ENCODE measurements at places on chromosomes 6 and 20.
A peak's percentile ranks its signal among the peaks of the same experiment; 100 is the strongest.

DNA sequence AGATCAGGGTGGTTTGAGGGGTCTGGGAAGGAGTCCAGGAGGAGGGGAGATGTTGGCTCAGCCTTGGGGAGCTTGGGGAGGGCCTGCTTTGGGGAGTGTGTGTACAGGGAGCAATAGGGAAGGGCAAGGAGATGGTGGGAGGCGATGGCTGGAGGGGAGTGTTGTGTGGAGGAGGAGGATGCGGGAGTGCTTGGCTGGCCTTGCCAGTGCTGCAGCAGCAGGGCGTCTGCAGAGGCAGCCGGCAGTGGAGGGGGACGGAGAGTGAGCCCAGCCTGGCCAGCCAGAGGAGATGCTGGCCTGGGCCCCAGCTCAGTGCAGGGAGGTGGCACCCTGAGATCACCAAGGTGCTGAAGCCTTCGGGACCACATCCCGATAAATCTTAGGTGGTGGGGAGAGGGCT is 3.9 kb downstream of the IP6K3 start:
- DNase-seq: no peak

DNA sequence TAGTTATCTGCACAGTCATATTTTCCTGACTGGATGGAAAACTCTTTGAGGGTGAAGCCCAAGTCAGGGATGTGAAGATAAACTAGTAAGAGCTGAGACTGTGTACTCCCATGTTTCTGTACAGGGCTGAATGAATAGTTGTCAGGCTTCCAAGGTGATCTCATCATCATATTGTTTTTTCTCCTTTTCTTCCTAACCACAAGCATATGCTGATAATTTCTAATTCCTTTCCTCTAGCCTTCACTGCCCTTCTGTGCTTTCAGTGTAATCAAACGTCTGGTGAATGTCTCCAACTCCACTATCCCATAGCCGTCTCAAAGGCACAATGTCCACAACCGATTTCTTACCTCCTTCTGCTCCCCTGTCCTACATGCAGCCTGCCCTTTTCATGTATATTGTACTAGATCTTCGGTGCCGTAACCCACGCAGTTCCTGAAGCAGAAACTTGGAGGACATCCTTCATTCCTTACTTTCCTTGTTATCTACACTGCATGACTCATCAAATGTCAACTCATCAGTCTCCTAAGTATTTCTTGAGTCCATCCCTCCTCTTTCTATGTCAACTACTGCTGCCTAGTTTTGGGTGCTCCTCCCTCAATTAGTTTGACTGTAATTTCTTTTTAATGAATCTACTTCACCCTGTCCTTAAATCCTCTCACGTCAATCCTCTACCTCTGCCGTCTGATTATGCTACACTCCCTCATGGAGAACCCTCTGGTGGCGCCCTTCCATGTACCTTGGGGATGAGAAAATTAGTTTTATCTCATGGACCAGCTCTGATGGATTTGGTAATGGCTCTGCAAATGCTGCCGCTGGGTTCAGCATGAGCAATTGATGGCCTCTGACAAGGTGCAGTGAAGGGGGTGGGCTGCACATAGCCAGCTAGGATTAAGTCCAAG is 21.9 kb downstream of the NCOA7 start:
- no peak for DNase-seq

DNA sequence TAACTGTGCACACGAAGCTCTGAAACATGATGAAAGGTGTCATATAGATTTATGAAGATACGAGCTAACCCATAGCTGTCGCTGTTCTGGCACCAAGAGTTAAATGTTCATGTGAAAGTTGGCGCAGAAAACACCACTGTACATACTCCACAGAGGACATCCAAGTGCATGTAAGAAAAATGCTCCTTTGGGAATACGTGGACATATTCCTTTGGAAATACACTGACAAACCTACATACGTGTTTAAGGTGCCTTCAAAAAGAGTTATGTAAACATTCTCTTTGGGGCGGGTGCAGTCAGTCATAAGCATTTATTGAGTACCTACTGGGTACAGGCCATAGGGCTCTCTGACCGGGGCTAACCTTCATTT is 723 bp upstream of the ARID1B start:
- no peak for DNase-seq

DNA sequence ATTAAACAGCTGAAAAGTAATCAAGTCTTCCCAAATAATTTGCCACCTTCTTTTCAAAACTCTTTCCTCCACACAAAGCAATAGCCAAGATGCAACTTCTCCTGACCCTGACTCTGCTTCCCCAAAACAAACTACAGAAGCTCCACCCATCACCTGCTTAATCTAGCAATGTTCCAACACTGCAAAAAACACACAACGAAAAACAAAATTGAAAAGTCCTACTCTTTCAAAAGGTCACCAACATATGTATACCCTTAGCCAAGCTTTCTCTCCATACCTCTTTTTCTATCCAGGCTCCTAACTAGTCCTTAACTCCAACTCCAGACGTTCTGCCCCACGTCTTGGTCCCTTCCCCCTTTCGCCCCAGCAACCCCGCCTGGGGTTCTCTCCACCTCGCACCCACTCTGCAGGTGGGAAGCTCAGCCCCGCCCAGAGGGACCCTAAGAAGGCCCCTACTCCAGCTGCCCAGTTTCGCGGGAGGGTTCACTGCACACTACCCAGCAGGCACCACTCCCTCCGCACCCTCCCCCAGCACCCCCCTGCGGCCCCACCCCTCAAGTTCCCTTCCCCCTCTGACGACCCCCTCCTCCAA is 717 bp downstream of the CSNK2A1 start:
- peak; percentile 44 for DNase-seq

GRCh38 chr6:12735786-12736185 is 19.2 kb downstream of the PHACTR1 start:
- DNase-seq: no peak

DNA sequence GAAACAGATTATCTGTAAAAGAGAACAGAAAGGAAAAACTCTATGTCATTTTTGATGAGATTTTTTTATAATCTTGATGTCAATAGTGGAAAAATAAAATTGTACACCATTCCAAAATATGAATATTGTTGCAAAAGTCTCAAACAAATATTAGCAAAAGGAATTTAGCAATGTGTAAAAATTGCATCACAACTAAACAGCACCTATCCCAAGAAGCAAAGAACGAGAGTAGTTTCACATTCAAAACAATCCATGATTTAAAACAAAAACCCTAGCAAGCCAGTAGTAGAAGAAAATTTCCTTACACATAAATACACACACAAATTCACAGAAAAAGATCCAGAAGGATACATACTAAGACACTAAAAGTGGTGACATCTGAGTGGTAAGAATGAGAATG is 38.4 kb downstream of the LCA5 start:
- DNase-seq: no peak

DNA sequence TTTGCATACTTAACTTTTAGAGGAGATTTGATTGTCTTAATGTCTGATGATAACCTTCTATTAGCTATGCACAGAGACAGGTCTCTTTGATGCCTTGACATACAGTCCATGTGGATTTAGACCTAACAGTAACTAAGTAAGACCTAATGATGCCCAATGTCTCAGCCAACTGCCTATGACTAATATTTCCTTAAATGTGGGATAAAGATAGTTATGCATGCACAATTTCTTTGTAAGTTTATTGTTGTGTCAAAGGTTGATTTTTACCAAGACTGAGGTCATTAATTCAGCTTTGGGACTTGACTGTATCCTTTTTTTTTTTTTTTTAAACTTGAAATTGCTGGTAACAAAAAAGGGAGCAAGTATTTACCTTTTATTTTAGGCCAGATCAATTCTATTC is 450.0 kb downstream of the HAO1 start:
- DNase-seq: no peak

- peak; percentile 54 for DNase-seq
Observed at GRCh38 chr6:26329763-26330511, 35.1 kb upstream of the BTN3A2 start.

DNA sequence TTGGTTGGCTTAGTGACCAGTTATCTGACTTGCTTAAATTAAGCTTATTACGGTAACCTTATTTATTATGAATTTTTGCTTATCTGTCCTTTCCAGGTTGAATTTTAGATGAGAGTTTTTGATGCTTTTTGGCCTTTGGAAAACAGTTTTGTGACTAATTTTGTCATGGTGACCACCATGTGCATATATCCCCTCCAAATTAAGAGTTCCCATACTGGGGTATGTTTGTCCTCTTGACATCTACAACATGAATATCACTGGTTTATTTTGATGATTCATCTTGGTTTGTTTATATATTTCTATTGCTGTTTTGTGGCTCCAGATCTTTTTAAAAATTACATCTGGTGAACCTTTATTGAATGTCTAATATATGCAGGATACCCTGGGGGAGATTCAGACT is 61.4 kb downstream of the PHF20 start:
- no peak for DNase-seq

- DNase-seq: no peak
Observed at GRCh38 chr6:24329022-24329421, 28.8 kb downstream of the DCDC2 start.

GRCh38 chr6:148311966-148312669 is 30.5 kb upstream of the SASH1 start:
- DNase-seq: no peak

DNA sequence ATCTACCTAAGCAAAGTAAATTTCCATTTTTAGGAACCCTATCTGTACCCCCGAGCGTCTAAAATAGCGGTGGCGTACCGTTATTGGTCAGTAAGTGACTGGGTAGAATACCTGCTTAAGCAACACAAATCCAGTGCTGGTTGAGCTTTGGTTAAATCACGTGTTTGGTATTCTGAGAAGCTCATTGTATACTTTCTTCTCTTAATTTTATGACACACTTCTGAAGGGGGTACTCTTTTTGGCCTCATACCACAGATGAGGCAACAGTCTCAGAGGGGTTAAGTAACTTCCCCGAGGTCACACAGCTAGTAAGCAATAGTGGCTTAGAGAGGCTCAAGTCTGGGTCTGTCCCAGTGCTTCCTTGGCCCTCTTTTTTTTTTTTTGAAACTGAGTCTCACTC is 151.2 kb downstream of the TFAP2C start:
- no peak for DNase-seq

DNA sequence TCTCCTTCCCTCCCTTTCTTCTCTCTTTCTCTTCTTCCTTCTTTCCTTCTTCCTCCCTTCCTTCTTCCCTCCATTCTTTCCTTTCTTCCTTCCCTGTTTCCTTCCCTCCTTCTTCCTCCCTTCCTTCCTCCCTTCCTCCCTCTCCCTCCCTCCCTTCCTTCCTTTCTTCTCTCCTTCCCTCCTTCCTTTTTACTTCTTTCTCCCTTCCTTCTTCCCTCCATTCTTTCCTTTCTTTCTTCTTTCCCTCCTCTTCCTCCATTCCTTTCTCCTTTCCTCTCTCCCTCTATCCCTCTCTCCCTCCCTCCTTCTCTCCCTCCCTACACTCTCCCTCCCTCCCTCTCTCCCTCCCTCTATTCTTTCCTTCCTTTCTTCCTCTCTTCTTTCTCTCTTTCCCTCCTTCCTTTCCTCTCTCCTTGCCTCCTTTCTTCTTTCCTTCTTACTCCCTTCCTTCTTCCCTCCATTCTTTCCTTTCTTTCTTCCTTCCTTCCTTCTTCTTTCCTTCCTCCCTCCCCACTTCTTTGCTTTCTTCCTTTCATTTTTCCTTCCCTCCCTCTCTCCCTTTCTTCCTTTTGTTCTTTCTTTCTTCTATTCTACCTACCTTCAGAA is 200.4 kb upstream of the SSTR4 start:
- no peak for DNase-seq

DNA sequence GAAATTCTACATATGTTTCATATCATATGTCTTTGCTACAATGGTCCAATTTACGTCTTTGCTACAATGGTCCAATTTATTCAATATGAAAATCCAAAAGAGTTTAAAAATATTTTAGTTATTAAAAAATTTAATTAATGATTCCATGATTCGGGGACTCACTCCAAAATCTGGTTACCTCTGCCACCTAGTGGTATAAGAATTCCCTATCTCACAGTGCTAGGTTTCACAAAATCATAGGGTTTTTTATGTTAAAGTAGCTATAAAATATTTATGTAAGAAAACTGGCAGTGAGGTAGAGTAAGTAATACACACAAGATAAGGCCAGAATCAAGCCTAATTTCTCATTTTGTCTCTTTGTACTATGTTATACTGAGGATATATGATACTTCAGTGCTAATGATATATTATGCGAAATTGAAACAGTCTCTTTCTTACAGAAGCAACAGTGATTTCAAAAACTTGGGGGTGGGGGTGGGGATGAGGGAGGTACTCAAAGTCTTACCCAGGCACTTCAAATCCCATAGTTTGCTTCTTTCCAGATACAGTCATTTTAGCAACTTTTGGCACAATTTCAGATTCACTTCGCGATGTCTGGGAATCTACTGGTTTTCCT is 52.3 kb downstream of the HBS1L start:
- no peak for DNase-seq

DNA sequence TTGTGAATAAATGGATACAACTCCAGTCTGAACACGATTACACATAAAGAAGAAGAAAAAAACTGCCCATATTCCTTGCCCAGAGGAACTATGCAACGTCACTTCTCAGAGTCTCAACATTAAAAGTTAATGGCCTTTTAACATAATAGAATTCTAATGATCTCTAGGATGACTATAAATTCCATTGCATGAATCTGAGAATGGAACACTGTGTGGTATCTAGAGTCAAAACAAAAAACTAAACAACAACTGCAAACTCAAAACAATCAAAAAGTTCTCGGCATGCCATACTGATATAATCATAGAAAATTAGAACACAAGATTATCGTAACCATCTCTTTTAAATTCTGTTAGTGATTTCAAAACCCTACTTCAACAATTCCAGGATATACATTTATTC is 283.6 kb downstream of the RNGTT start:
- DNase-seq: no peak

DNA sequence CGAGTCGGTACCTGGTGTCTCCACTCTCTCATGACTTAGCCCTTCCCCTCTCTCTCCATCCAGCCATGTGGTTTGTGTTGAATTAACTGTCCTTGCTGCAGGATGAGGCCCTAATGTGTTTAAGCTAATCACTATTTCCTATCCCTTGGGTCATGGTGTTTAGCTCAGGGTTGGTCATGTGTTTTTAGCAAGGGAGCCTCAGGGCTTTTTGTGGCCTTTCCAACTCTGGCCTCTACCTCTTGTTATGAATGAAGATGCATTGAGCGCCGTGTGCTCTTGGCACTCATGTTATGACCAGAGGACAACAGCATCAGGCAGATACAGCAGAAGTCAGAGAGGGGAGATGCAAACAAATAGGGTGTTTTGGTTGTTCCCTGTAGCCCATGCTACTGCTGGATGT is 674.2 kb upstream of the FLRT3 start:
- DNase-seq: no peak

GRCh38 chr20:49381558-49382493 is 100.6 kb downstream of the KCNB1 start:
- peak; percentile 9 for DNase-seq

DNA sequence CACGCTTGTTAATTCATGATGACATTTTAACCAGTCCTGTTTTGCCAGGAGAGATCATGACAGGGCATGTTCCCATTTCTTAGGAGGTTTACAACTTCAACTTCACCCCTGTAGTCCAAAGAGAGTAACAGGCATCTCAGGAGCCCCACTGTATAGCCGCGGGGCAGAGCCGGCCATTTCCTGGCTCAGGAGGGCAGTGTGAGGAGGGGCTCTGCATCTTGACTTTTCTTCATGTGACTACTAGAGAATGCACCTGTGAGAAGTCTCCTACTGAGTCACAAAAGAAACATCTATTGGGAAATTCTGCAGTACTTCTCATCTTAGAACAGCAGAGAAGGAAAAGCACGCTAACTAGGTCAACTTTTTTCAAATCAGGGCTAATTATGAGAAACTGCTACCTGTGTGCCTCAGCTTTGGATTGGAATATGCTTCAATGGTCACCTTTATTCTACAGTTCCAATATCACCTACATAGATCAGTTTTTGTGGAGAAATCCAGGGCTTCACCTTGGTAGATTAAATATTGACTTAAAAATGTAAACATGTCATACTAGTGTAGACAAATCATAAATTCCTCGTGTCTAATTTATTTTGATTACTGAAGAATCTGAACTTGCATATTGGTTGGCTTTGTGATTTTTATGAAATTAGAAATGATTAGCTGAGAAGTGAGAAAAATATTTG is 28.6 kb upstream of the SIM1 start:
- no peak for DNase-seq
